ENCODE measurements at places on chromosomes 13 and 19. TPM values are rescaled to one million over a fixed set of nuclear protein-coding genes. Genes with fewer than 3 reads are reported as not detected.

Gene NCCRP1
- polyA plus RNA-seq = 0.04 TPM

Gene DNMT1
- 27.4 TPM for polyA plus RNA-seq

Gene REEP6
- polyA plus RNA-seq = 3.1 TPM

Gene FOXA3
- polyA plus RNA-seq = not detected

Gene ZNF208
- not detected for polyA plus RNA-seq

Gene FBN3
- polyA plus RNA-seq = not detected

Gene MAST1
- polyA plus RNA-seq = 0.25 TPM

Gene SKA3
- polyA plus RNA-seq = 5.9 TPM

Gene DNM2
- polyA plus RNA-seq = 64.2 TPM

Gene CCDC61
- polyA plus RNA-seq = 8.4 TPM

Gene FFAR2
- polyA plus RNA-seq = not detected

Gene ERICH4
- polyA plus RNA-seq = not detected

Gene MPV17L2
- 13.3 TPM for polyA plus RNA-seq

Gene NBEA
- 24.6 TPM for polyA plus RNA-seq

DNA sequence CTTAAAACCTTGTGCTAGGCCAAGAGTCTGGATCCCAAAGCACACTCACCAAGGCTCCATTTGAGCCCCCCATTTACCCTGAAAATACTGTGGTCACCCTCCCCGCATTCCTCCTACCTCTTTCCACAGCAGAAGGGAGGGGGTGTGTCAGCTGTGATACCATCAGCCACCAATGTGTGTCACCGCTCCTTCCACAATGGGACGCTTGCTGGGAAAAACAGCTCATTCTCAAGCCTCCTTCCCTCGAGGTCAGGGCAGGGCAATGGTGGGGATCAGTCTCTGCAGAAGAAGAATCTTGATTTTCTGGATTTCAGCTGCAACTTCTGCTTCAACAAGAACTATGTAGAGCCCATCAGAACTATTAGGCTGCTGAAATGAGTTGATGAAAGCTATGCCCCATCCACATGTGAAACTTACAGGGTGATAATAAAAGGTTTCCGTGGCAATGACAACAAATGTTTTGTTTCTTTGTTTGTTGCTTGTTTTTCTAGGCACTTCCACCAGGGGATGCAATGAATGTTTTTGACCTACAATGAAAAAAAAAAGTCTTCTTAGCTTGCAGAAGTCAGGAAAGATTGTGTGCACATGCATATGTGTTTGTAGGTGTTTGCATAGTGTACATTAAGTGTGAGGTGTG lies 26.4 kb upstream of the ZNF507 start:
- DNase-seq = no peak

DNA sequence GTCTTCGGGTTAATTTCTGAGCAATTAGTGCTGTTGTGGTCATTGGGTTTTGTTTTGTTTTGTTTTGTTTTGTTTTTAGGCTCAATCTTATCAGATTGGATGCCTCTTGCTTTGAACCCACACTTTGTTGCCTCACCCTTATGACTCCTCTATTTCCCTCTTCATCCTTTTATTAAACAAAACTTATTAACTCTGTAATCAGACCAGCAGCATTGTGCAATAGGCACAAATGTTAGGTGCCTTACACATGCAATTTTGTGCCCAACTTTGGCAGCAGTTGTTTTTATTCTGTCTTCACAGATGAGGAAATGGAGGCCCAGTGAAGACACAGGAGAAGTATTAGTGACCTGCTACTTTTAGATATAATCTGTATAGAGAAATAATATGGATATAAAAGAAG lies 377.7 kb downstream of the KCNRG start:
- DNase-seq = no peak

DNA sequence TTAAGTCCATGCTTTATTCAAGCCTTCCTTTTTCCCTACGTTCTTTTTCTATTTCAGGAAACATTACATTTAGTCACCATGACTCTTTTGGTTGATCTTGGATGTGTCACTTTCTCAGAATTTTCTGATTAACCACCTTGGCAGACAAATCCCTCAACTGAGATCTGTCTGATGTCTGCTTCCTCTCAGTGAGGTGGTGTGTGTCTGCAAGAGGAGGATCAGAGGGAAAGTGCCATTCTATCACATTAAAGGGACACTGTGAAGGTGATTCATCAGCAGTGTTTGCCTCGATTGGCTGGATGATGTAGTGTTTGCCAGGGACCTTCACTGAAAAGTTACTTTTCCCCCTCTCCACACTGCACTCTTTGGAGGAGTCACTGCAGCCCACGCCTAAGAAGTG lies 3.0 kb upstream of the CCNP start:
- no peak for DNase-seq

DNA sequence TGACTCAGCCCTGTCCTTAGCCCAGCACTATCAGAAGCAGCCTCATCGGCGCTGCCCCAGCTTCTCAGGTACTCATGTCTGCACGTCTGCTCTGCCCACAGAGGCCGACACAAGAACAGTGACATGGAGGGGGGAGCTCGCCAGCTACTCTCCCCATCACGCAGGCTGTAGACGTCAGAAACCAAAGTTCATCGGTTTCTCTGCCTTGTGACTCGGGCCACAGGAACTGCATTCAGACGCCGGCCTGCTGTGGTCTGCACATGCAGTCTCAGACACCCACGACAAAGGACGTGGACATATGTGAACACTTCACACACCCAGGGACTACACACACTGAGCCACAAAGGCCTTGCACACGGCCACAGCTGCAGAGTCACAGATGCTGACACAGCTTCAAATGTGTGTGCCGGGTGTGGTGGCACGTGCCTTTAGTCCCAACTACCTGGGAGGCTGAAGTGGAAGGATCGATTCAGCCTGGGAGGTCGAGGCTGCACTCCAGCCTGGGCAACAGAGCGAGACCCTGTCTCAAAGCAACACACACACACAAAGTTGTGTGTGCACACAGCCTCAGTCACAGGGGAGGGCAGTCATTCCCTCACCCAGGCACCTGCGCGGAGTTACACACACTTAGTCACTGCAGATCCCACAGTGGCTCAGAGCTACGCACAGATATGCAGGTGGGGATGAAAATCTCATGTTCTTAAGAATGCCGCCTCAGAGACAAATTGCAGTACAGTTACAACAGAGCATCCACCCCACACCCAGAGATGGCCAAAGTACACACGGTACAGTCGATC lies 4.9 kb upstream of the ZFP36 start:
- DNase-seq = no peak

DNA sequence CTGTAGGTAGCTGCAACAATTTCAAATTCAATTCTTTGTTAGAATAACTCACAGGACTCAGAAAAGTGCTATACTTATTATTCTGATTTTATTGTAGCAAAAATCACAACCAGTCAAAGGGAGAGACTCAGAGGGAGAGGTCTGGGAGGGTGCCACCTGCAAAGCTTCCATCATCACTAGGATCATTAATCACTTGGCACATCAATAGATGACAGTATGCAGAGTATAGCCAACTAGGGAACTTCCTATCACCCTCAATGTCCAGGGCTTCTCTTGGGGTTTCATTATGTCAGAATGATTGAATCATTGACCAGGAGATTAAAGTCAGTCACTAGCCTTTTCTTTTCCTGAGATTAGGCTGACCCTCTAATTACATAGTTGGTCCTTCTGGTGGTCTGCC lies 431.3 kb upstream of the ATXN8OS start:
- DNase-seq = no peak

DNA sequence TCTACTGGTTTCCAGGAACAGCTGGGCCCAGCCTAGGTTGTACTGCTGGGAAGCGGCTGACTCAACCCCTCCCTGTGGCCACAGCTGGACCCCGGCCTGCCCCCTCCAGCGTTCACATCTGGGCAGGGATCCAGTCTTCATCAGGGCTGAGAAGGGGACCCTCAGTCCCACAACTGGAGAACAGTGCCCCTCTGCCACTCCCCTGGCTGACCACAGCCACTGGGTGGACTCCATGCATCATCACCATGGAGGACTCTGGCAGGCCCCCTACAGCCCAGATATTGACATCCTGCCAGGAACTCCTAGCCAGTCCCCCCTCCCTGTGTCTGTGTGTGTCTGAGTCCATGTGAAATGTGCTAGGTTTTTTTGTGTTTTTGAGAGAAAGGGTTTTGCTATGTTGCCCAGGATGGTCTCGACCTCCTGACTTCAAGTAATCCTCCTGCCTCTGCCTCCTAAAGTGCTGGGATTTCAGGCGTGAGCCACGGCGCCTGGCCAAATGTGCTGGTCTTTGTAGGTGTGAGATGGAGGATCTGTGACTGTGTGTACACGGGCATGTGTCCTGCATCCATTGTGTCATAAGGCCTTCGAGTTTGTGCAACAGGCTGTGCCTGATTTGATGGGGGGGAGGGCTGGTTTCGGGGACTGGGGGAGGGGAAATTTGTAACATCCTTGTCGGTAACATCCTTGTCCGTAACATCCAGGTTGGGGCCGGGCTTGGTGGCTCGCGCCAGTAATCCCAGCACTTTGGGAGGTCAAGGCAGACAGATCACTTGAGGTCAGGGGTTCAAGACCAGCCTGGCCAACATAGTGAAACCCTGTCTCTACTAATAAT lies 4.0 kb upstream of the HOOK2 start:
- no peak for DNase-seq

DNA sequence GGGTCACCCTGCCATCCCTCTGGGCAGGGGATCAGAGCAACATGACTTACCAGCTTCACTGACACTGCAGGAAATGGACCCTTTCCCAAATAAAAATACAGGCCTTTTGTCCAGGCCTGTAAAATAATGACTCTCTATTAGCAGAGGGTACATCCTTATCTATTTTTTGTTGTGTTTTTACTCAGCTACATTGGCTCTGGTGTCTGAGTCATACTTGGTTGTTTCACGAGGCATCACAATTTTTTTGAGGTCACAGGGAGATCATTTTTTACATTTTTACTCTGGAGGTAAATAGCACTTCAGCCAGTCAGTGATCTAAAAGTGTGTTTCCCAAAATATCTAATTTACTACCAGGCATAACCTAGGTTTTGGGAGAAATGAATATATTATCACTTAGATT lies 6.9 kb upstream of the HTR2A start:
- DNase-seq = no peak

GRCh38 chr19:12793290-12794195 lies 2.3 kb downstream of the JUNB start:
- peak; percentile 67 for DNase-seq

GRCh38 chr19:12194827-12195731 lies 32.2 kb downstream of the ZNF136 start:
- no peak for DNase-seq

DNA sequence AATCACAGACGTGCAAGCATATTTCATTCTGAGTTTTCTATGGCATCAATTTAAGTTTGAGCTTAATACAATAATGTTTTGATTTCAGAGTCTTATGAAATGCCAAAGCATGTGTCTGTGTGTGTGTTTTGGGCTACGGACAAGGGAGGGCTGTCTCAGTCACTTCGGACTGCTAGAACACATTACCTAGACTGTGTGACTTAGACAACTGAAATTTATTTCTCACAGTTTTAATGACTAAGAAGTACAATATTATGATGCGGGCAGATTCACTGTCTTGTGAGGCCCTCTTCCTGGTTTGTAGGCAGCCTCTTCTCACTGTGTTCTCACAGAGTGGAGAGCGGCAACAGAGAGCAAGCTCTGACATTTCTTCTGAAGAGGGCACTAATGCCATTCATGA lies 1202.0 kb downstream of the EFNB2 start:
- no peak for DNase-seq

GRCh38 chr19:2049741-2050348 lies 1.2 kb downstream of the MKNK2 start:
- DNase-seq = no peak

DNA sequence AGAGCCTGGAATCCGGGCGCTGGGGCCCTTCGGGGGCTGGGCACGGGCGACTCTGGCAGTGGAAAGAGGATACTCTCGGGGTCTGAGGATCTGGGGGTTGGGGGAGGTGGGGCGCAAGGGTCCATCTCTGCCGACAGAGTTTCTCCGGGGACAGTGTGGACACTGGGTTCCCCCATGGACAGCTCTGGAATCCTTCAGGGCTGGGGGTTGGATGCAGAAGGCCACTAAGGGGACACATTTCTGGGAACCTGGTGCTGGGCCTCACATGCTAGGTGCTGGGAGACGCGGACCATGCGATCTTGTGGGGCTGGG lies 2.3 kb downstream of the TGFBR3L start:
- DNase-seq = no peak

GRCh38 chr13:110449219-110450015 lies 112.1 kb downstream of the RAB20 start:
- no peak for DNase-seq

- no peak for DNase-seq
Observed at GRCh38 chr13:110448677-110449076, 112.8 kb downstream of the RAB20 start.

- DNase-seq = no peak
Observed at GRCh38 chr13:108760541-108760940, 131.1 kb downstream of the MYO16 start.

- DNase-seq = peak; percentile 40
Observed at GRCh38 chr19:52028027-52028779, at the start of gene ZNF614. ZNF614 (minus strand) TSS chr19:52028379; CDS start chr19:52025745, 2,634 bp downstream.

GRCh38 chr13:41528021-41528420 lies 70.7 kb downstream of the RGCC start:
- DNase-seq = no peak

- DNase-seq = no peak
Observed at GRCh38 chr19:1516395-1516753, 3.6 kb upstream of the ADAMTSL5 start.

GRCh38 chr19:14476673-14477401 lies 1.7 kb upstream of the PTGER1 start:
- no peak for DNase-seq

DNA sequence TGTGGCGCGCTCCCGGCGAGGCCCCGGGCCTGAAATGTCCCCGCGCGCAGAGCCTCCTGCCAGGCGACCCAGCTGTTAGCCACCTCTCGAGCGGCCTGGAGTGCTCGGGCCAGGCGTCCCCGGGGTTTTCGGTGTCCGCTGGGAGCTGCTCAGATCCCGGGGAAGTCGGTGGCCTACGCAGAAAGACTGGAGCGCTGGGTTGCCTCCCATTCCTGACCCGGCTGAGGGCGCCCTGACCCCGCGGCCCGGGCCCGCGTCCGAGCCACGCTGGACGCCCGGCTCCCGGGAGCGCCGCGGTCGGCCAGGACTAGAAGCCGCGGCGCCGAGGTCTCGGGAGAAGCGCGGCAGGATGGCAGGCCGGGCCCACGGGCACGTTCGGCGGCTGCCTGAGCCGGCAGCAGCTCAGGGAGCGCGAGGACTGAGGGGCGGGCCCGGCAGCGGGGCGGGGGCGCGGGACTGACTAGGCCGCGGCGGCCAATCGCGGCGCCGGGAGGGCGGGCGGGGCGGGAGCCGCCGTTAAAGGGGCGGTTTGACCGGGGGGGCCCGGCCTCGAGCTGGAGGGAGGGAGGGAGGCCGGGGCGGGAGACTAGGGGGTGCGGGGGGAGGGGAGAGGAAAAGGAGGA lies 1.3 kb upstream of the ZIC2 start:
- no peak for DNase-seq

GRCh38 chr13:113804703-113805430 lies 45.8 kb downstream of the TMEM255B start:
- no peak for DNase-seq

GRCh38 chr19:555474-555808 lies 11.6 kb downstream of the GZMM start:
- DNase-seq = no peak

Data from BJ (cell line).